ENCODE measurements at places on chromosomes 12 and 14.

GRCh38 chr14:22464422-22465142, 124.4 kb downstream of the DAD1 start:
- no peak for DNase-seq

DNA sequence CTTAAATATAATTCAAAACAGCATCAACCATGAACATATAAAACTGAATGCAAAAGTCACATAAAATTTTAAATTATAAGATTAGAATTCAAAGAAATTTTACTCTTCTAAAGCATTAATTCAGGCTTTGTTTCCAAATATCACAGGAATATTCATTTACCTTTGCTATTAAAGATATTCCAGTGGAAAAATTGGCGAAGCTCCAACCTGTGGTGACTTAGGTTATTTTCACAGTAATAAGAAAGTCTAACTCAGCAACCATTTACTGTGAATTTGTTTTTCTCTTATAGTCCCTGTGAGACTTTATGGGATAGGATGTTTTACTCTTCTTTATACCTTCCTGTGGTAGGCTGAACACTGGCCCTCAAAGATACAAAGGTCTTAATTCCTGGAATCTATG, 3.2 kb downstream of the WDR89 start:
- no peak for DNase-seq

- no peak for DNase-seq
Observed at GRCh38 chr14:49950275-49951228, 57.7 kb downstream of the ARF6 start.

DNA sequence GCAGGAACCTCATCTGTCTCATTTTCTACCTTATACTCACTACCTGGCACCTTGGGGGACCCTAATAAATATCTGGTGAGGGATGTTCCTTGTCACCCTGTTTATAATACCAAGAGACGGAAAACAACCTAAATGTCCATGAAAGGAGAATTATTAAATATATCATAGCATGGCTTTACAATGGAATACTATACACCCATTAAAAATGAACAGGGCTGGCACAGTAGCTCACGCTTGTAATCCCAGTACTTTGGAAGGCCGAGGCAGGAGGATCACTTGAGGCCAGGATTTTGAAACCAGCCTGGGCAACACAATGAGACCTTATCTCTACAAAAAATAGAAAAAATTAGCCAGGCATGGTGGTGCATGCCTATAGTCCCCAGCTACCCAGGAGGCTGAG, 34.3 kb upstream of the SPPL3 start:
- DNase-seq, result no peak

- DNase-seq, result no peak
Observed at GRCh38 chr12:50387972-50388478, 8.4 kb downstream of the FAM186A start.

- no peak for DNase-seq
Observed at GRCh38 chr12:12983420-12984035, 16.5 kb downstream of the HEBP1 start.

- no peak for DNase-seq
Observed at GRCh38 chr12:113359133-113359938, 949 bp downstream of the PLBD2 start.

DNA sequence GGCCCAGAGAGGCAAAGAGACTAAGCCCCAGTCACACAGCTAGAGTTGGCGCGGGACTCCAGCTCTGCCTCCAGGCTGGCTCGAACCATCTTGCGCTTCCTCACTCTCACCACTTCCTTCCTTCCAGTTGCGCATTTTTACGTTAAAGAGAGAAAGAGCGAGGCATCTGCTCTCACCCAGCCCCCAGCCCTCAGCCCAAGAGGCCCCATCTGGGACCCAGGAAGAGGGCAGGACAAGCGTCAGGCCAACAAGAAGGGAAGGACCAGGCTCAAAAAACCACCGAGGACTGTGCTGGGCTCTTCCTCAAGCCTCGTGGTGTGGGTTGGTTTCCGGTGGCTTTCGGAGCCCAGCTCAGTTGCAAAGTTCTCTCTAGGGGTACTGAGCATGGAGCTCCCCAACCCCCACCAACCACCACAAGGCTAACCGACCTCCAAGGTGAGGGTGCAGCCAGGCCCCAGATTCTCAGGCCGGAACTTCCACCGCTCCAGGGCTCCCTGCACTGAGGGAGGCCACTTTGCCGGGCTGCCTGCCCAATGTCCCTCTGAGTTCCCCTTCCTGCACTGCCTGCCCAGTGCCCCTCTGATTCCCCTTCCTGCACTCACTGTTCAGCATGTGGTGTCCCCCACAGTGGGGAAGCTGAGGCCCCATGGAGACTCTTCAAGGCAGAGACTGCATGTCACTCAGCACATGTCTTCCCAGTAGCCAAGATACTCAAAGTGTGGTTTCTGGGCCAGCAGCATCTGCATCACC, 35.9 kb downstream of the TESC start:
- no peak for DNase-seq

DNA sequence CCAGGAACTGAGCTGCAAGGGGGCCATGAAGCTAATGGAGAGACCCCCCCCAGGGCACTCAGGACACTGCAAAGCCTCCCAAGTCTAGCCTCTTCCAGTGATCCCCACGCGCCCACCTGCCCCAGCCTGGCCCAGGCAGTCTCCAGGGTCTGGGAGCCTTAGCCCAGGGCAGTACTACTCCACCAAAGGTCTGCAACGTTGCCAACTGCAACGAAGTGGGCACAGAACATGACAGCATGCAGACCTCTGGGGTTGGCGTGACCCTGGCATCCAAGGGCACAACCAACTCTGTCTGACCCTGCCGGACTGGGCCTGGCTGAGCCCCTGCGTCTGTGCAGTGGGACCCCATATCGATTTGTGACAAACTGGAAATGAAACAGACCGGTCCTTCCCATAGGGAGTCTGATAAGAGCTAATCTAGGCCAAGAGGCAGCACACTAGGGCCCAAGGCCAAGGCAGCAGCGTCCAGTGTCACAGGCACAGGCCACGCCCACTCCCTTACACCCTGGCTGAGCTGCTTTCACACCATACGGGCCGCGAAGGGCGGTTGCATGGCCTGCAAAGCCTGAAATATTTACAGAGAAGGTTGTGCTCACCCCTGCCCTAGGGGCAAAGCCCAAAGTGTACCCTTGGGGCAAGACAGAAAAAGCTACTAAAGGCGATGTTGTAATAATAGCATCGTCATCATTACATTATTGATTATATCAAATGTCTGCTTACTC, 76.7 kb downstream of the NCOR2 start:
- DNase-seq, result no peak

- DNase-seq, result no peak
Observed at GRCh38 chr12:75479963-75480461, 543 bp upstream of the GLIPR1 start.

DNA sequence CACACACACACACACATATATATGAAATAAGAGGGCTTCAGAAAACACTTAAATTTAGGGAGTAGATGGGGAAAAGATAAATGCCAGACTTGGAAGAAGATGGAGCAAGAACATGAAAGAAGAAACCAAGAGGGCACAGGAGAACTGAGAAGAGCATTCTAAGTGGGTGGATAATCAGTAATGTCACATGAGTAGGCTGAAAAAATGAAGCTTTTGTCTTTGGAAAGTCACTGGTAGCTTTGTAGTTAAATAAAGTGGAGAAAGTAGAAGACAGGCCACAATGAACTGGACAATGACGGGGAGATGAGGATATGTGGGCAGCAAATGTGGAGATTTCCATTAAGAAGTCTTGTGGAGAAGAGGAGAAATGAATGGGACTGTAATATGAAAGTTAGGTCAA, 2.2 kb upstream of the ZC2HC1C start:
- DNase-seq, result no peak

GRCh38 chr12:62192180-62192902, 67.9 kb upstream of the USP15 start:
- no peak for DNase-seq

GRCh38 chr12:27424631-27425230, 21.8 kb upstream of the SMCO2 start:
- no peak for DNase-seq

GRCh38 chr14:63297372-63298063, 21.2 kb downstream of the GPHB5 start:
- DNase-seq, result no peak

- no peak for DNase-seq
Observed at GRCh38 chr14:87131879-87132278, 861.1 kb downstream of the GALC start.

- DNase-seq, result no peak
Observed at GRCh38 chr12:114371250-114371649, 34.7 kb downstream of the TBX5 start.

- no peak for DNase-seq
Observed at GRCh38 chr14:68384881-68385280, 408.0 kb downstream of the ZFP36L1 start.

- no peak for DNase-seq
Observed at GRCh38 chr12:104603545-104603973, 146.8 kb downstream of the CHST11 start.

GRCh38 chr14:100091386-100091785, 26.2 kb downstream of the EVL start:
- no peak for DNase-seq

DNA sequence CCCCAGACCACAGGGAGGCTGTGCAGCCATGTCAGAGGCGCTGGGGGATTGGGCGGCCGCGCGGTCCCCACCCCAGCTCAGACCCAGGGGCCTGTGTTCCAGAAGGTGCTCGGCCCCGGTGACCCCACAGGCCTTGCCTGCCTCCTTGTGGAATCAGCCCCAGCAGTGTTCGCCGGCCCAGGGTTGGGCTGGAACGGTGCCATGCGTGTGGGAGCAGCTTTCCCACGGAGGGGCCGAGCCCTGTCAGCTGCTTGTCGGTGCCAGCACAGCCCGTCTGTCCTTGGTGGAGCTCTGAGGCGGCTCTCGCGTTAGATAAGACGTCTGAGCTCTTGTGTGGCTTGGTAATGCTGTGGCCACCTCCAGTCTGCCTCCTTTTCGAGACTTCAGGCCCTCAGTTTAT, 8.5 kb downstream of the ZFYVE21 start:
- no peak for DNase-seq

- DNase-seq, result no peak
Observed at GRCh38 chr12:52007158-52007921, 594 bp downstream of the TAMALIN start.

DNA sequence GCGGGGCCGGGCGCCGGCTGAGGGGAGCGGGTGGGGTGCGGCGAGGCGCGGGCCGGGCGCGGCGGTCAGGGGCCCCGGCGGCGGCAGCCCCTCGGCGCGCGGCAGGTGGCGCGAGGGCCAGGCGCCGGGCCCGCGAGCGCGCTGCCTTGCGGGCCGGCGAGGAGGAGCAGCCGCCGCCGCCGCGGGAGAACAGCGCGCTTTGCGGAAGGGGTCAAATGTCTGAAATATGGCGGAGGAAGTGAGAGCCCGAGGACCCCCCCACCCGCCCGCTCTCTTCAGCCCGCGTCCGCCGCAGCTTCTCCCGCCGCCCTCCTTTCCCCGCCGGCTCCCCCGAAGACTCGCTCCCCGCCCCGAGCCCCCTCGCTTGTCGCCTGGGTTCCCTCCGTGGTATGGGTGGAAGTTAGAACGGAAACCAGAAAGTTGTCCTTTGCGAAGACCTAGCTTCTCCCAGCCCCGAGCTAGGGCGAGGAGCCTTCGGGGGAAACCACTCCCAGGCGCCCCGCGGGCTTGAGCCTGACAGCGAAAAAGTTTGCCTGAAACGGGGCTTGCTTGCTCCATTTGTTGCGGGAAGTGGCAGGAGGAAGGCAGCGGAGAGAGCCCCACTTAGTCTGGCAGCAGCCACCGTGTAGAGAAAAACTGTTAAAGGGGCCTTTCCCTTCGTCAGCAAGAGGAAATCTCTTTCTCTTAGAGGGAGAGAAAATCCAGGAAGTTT, 551 bp downstream of the RAP1B start:
- peak; percentile 10 for DNase-seq

GRCh38 chr12:23795494-23795893, 154.0 kb downstream of the SOX5 start:
- no peak for DNase-seq

GRCh38 chr12:26740991-26741390, 92.0 kb downstream of the ITPR2 start:
- DNase-seq, result no peak

GRCh38 chr14:102442241-102443211, 67.0 kb downstream of the ANKRD9 start:
- DNase-seq, result no peak

DNA sequence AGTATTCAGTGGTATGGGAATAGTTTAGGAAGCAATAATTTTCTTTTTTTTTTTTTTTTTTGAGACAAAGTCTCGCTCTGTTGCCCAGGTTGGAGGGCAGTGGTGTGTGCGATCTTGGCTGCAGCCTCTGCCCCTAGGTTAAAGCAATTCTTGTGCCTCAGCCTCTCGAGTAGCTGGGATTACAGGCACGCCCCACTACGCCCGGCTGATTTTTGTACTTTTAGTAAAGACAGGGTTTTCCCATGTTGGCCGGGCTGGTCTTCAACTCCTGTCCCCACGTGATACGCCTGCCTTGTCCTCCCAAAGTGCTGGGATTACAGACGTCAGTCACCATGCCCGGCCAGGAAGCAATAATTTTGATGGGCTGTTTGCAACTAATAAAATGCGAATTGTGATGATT, 62.1 kb downstream of the ATG14 start:
- DNase-seq, result no peak

DNA sequence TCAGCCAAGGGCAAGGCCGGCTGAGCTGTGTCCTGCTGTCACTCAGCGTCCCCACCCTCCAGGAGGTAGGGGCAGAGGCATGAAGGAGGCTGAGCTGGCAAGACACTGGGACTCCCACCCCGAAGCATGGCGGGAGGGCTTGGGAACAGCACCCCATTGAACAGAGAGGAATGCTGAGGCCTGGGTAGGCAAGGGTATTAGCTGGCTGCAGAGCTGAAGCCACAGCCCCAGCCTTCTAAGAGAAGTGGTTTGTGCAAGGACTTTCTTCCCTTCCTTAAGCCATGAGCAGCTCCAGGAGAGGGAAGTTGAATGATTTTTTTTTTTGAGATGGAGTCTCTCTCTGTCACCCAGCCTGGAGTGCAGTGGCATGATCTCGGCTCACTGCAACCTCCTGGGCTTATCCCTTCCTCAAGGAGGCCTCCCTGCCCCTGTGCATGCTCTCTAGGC, 6.6 kb upstream of the CFAP73 start:
- no peak for DNase-seq

- no peak for DNase-seq
Observed at GRCh38 chr14:85057221-85057620, 472.7 kb upstream of the FLRT2 start.

GRCh38 chr12:25583545-25583944, 30.5 kb upstream of the LMNTD1 start:
- DNase-seq, result no peak

DNA sequence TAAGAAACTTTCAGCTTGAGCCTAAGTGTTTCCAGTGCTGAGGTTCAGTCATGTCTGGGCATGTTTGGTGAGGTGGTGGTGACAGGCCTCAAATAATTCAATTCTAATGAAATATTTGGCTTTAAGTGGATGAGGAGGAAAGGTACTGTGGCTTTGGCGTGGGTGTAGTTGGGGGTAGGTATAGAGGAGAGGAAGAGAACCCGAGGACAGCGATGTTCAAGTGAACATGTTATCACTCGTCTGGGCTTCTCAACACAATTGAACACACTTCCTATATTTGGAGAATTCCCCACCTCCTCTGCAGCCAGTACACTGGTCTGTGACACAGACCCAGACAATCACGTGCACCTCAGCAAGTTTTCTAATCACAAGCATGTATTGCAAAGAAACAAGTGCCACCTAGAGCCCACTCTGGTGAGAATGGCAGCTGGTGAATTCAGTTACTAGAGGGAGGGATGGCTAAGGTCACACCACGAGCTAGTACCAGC, 53.0 kb downstream of the IFNG-AS1 start:
- DNase-seq, result no peak

All from stimulated activated CD4-positive, alpha-beta T cell treated with anti-CD3 and anti-CD28 coated beads, TNF-alpha, amount 100 ng/mL, for 4 hours (primary cell).